ENCODE measurements at places on chromosomes 3 and 15.

DNA sequence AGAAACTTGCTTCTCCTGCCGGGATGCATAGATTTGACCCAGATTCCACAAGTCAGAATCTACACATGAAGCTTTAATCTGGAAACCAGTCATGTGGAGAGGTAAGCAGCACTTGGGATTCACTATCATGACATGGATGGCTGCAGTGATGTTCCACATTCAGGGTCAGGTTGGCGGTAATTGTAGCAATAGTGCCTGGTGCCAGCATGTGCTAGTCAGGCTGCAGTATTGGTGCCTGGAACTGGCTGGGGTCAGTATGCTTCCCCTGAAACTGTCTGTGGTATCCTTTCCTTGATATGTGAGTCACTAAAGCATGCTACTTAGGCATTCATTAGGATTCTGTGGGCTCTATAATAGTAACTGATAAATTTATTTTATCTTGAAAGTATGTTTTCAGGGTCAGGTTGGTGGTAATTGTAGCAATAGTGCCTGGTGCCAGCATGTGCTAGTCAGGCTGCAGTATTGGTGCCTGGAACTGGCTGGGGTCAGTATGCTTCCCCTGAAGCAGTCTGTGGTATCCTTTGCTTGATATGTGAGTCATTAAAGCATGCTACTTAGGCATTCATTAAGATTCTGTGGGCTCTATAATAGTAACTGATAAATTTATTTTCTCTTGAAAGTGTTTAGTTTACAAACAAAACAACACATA is 1439.2 kb downstream of the ZPLD1 start:
- no peak for DNase-seq

- DNase-seq: no peak
Measured at GRCh38 chr3:38978729-38979128, 73.0 kb downstream of the SCN11A start.

DNA sequence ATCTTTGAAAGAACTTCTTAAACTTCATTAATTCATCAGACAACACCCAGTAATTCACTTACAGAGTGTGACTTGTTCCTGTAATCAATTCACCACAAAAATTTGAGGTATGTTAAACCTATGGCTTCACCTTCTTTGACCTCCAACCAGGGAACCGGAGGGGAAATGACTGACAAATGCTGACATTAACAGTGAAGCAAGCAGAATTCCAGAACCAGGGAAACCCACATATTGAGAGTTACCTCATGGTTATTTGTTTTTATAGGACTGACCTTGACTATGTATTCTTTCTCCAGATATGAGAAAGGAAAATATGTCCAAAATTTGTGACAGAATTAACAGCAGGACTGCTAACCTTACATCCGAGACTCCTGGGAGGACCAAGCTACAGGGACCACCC is 2.7 kb downstream of the P3H2 start:
- DNase-seq: no peak

DNA sequence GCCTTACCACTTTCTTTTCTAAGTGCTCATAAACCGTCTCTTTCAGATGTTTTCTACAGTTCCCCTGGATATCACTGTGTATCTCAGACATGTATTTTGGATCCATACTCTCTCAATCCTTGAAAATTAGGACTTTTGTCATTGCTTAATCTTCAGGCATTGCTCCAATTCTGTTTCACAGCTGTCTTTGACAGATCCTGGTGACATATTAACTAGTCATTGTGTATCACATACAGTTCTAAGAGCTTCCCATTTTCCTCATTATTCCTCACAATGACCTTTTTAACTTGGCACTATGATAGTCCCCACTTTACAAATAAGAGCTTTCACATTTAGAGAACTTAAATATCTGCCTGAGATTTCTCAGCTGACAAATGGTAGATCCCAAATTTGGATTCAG is 151.7 kb downstream of the CLSTN2 start:
- DNase-seq: no peak

GRCh38 chr15:28002867-28003266 is 96.2 kb downstream of the OCA2 start:
- DNase-seq: no peak

DNA sequence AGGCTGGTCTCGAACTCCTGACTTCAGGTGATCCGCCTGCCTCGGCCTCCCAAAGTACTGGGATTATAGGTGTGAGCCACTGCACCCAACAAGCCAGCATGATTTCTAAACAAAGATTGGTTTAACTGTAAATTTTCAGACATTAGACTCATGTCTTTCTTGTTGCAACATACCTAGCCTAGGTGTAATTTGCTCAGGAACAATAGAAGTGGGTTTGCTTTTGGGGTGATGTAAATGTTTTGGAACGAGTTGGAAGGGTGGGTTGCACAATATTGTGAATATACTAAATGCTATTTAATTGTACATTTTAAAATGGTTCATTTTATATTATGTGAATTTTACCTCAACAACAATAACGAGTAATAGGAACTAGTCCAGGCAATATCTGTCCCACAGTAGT is 7.1 kb downstream of the CCR4 start:
- DNase-seq: no peak

All from SK-N-MC (cell line).